ENCODE measurements at places on chromosomes 7 and 10. TPM values are rescaled to one million over a fixed set of nuclear protein-coding genes. Genes with fewer than 3 reads are reported as not detected.

RASSF4 gene
- 76.4 TPM for total RNA-seq

MYH16 gene
- total RNA-seq = not detected

- H3K4me1 ChIP-seq = no peaks in the 10 kb centered on the region
- H3K27ac ChIP-seq = no peak overlapping the region
- no peak overlapping the region for H3K4me3 ChIP-seq
- H3K36me3 ChIP-seq = no peaks in the 10 kb centered on the region
- no peak for DNase-seq
Observed at GRCh38 chr10:88196291-88196690, 332.9 kb downstream of the PTEN start.

- H3K27ac ChIP-seq = no peak overlapping the region
- H3K4me3 ChIP-seq = no peak overlapping the region
- H3K4me1 ChIP-seq = no peaks in the 10 kb centered on the region
- no peaks in the 10 kb centered on the region for H3K36me3 ChIP-seq
- no peak for DNase-seq
Observed at GRCh38 chr10:22932626-22933370, 4.9 kb downstream of the ARMC3 start.

GRCh38 chr10:4765428-4765827 is 60.6 kb upstream of the AKR1E2 start:
- no peak for DNase-seq
- H3K36me3 ChIP-seq = no peaks in the 10 kb centered on the region
- H3K27me3 ChIP-seq = no peaks in the 10 kb centered on the region
- H3K4me1 ChIP-seq = no peaks in the 10 kb centered on the region
- no peak overlapping the region for H3K4me3 ChIP-seq

VPS37D gene
- 13.2 TPM for total RNA-seq

DNA sequence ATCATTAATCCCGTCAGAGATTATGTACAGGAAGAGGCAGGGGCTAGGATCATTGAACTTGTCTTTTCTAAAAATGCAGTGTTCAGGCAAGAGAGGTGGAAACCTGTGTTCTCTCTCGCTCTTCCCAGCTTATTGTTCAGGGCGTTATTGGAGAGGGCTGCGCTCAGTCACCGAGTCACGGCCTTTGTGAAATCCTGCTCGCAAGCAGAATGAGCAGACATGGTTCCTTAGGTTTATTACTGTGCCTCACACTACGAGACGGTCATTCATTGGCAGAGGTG is 631 bp upstream of the PRKRIP1 start:
- peak overlapping the region; percentile 90 for H3K4me3 ChIP-seq
- no peak for DNase-seq
- H3K4me1 ChIP-seq = no peaks in the 10 kb centered on the region
- no peaks in the 10 kb centered on the region for H3K27me3 ChIP-seq

CFAP70 gene
- total RNA-seq = 6.0 TPM

DNA sequence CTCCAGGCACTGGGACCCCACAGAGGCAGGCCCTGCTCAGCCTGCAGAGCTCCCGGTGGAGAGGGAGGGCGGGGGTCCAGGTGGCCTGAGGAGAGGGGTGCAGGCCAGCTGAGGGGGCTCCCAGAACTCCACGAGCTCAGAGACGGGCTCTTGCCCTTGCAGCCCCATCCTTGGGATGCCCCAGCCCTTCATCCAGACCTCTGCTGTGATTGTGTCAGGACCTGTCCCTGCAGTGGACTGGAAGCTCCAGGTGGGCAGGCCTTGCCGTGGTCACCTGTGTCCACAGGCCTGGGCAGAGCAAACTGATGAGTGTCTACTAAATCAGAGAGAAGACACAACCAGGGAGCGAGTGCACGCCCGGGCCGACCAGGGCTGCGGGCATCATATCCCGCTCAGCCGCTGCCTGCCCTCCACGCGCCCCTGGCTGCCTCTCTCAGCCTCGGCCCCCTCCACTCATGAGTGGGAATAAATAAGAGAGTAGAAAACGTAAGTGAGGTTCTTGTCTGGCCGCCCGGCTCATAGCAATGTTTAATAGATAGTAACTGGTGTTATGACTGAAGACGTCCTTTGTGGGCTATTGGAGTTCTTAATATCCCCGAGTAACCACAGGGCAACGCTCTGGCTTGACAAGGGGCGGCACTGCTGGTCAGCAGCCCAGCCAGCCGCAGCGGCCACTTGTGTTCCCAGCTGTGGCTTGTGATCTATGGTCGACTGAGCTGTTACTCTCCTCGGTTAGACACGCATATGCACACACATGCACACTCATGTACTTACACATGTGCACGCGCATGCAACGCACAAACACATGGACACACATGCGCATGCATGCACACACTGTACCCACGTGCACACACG is 105.6 kb downstream of the LHPP start:
- peaks cover 6% of the 10 kb centered on the region for H3K4me1 ChIP-seq
- no peaks in the 10 kb centered on the region for H3K27me3 ChIP-seq
- no peaks in the 10 kb centered on the region for H3K36me3 ChIP-seq
- peak; percentile 57 for DNase-seq
- no peak overlapping the region for H3K4me3 ChIP-seq
